NB4 (cell line): ENCODE measurements at places on chromosomes 12 and 14.

DNA sequence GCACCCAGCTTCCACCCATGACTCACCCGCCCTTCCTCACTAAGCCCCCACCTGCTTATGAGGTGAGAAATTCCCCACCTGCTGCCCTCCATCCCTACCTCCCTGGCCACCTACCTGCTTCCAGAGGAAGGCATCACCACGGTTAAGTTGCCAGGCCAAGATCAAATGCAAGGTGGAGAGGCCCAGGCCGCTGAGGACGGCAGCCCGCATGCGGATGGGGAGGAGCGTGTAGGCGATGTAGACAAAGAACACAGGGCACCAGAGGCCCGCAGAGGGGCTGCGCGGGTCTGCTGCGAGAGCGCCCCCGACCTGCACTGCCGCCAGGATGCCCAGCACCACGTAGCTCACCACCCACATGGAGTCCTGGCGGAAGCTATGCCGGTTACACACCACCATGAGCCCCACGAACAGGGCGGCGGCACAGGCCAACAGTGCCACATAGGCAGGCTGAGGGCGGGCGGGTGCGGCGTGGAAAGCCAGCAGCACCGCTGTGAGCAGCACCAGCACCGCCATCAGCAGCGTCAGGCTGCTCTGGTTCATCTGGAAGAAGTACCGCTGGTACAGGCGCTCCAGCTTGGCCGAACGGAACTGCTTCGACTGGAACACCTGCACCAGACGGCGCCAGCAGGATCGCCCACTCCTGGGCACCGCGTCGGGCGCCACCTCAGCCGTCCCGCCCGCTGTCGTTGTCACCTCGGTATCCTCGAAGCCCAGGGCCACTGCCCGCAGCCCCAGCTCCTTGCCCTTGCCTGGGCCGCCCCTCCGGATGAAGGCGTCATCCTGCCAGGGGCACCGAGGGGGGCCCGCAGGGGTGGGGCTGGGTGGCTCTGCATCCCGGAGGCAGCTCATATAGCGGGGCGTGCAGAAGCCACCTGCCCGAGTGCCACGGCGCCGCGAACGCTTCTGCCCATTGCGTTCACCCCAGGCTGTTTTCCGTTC, 6.2 kb downstream of the ADCY6 start:
- DNase-seq, result no peak

DNA sequence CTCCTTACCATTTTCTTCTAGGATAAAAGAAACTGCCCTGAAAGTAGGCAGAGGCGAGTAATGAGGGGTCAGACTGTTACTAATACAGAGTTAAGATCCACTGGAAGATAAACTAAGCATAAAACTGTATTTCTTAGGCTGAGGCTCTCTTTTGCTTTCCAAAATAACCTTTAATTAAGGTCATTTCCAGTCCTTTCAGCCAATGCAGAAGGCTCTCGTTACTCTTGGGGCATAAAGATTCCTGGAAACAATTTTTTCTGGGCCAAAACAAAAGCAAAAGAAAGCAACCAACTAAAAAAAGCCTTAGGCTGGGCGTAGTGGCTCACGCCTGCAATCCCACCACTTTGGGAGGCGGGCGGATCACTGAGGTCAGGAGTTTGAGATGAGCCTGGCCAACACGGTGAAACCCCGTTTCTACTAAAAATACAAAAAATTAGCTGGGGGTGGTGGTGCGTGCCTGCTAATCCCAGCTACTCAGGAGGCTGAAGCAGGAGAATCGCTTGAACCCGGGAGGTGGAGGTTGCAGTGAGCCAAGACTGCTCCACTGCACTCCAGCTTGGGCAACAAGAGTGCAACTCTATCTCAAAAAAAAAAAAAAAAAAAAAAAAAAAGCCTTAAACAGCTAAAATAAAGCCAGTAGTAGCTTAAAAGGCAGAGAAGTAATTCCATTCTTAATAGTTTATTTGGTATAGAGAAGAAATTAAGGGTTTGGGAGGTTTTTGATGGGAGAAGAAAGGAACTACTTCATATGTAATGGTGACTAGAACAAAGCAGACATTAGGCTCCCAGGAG, 68.9 kb upstream of the STAC3 start:
- DNase-seq, result no peak

- no peak for DNase-seq
Observed at GRCh38 chr12:80714055-80714454, 2.7 kb upstream of the MYF5 start.

DNA sequence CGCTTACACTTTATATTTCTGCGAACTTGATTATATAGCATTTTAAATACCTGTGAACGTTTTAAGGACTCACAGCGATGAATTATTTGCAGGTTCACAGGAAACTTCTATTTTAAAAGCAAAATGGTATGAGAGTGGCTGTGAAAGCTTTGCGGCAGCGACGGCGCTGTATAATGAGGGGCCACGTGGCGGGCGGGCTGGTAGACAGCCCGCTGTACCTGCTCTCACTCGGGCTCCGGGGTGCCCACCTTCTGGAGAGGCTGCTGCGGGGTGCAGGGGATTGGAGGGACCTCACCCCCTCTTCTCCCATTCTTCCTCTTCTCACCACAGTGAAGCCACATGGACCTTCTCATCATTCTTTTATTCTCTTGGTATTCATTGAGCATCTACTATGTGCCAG, 164.2 kb upstream of the MYL2 start:
- no peak for DNase-seq

GRCh38 chr12:19154686-19155085, 25.2 kb downstream of the PLEKHA5 start:
- DNase-seq, result no peak

DNA sequence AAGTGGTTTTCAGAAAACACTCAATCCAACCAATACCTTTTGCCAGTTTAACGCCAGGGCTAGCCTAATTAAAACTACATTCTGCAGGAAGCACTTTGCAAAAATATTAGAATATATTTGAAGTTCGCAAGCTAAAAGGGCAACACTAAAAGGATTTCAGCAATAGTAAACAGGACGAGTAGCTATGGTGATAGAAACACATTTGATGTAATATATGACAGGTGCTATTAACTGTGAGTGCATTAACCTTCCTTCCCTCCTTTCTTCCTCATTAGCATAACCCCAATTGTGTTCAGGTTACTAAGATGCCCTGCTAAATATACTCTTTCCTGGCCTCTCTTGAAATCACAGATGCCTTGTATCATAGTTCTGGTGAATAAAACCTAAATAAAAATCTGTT, 85.6 kb upstream of the TMCC3 start:
- DNase-seq, result no peak

DNA sequence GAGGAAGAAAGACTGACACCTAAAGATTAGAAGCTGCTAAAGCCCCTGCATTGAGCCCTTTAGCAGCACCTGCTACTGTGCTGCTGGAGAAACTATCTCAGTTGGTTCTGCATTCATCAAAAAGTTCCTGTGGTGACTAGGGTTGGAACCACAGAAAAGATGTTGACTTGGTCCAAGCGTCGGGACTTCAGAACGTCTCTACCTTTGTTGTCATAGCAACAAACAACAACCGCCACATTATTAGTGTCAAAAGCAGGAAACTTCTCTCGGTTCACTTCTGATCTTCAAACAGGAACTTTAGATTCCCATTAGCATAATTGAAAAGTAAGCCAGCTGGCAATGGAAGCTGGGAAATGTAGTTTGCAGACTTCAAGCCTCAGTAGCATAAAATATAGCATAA, 368.0 kb downstream of the SEC23A start:
- no peak for DNase-seq

DNA sequence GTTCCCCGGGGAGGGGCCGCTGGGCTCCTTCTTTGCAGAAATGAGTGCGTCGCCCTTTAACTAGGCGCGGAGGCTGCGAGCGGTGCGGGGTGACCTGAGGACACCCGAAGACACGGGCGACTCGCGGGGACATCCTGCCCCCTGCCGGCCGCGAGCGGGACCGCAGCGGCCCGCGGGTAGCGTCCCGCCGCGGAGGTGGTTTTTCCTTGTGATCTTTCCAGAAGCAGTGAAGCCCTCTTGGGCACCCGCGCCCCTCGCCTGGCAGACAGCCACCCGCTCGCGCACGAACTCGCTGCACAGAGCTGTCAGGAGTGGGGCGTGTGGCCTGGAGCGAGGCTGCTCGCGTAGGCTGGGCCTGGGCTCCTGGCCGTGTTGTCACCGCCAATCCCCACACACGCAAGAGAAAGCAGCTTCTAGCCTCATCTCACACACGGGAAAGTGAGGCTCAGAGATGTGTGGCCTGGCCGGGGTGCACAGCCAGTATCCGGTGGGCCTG, 67.2 kb downstream of the DIO3 start:
- DNase-seq, result peak; percentile 77

DNA sequence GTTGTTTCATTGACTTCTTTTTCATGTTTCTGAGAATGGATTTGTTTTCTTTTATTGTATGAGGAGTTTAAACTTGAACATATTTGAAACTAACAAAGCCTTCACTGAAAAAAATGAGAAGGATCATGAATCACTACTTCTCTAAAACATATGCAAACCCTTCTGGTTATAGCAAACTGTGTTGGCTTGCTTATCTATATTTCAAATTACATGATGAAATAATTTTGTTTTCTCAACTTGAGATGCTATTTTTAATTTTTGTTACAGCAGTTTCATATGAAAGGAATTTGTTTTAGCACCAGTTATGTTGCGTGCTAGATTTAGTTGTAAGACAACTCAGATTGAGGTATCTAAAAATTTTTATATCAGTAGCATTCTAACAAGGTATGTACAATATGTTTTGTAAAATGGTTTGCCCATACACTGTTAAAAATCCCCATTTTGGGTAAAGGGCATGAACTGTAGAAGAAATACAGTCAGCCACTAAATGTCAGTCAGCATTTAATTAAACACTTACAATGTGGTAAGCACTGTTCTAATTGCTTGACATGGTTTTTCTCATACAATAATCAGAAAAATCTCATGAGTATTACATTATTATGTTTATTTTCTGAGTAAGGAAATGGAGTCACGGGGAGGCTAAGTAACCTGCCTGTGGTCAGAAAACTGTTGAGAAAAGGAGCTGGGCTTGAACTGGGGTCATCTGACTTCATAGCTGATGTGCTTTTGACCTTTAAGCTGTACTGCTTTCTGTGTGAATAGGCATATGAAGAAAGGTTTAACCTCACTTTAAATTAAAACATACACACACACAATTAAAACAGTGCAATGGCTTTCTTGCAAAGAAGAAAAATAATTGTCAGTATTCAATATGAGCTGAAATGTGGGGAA, 105.7 kb downstream of the PLEKHA5 start:
- no peak for DNase-seq

DNA sequence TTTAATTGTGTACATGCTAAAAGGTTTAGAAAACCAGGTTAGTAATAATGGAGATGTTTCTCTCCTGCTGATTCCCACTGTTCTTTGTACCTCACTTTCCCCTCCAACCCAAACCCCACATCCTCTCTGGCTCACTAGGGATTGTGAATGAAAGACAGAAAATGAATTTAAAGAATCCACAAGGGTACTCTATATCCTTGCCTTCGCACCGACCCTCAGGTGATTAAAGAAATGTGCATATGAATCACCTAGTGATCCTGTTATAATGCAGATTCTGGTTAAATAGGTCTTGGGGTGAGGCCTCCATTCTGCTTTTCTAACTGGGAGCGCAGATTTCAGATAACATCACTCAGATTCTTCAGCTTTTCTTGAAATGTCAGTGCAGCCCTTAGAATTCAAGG, 84.3 kb upstream of the OTX2 start:
- DNase-seq, result no peak

GRCh38 chr14:55339770-55340169, 68.5 kb downstream of the FBXO34 start:
- peak; percentile 42 for DNase-seq

- peak; percentile 32 for DNase-seq
Observed at GRCh38 chr12:21526053-21526452, at the start of gene SPX. Gene SPX (plus strand): TSS chr12:21526296. CDS start chr12:21526473, 177 bp downstream.

- DNase-seq, result no peak
Observed at GRCh38 chr14:89206389-89207031, 210.5 kb downstream of the FOXN3 start.

DNA sequence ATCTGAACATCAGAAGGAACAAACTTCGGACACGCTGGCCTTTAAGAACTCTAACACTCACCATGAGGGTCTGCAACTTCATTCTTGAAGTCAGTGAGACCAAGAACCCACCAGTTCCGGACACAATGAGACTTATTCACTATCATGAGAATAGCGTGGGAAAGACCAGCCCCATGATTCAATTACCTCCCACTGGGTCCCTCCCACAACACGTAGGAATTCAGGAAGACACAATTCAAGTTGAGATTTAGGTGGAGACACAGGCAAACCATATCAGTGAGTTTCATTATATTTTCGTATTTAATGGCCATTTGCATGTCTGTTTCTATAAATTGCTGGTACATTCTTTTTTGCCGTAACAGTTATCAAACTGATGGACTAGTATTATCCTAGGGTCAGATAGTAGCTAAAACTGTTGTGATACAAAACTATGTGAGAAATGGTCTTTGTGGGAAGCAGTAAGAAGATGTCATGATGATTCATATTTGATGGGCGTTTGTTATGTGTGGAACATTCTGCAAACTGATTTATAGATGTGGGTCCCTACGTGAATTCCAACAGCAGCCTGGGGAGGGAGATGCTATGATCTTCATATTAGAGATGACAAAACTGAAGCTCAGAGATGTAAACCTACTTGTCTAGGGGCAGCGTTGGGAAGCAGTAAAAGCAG, 282.4 kb upstream of the TMEM132C start:
- DNase-seq, result no peak

DNA sequence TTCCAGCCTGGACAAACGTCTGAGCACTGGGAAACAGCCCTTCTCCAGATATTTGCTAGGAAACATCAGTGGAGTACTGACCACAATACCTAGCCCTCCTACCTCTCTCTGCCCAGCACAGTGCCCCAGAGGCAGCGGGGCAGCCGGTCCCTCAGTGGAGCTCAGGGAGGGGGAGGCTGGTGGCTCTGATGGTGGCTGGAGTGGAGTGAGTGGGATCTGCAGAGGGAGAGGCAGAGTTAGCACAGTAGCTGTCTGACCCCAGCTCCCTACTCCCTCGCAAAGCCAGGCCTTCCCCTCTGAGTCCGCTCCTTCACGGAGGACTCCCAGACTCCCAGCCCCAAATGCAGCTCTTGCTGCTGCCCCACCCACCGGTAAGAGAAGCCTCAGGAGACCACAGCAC, 30.0 kb downstream of the NCKAP5L start:
- no peak for DNase-seq

DNA sequence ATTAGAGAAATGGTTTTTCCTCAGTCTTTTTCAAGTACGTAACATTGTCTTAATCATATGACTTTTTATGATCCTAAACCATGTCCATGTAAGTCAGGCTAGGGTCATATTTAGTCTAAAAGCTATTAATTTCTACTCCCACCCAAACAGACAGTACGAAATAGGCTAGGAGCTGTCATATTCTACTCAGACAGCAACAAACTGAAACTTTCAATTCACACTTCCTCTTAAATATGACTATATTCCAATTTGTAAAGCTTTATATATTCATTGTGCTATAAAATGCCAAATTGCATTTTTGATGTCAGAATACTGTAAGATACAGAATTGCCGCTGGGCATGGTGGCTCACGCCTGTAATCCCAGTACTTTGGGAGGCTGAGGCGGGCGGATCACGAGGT, 3.5 kb downstream of the NUP37 start:
- no peak for DNase-seq
